Upper lobe of left lung (tissue), 6 donors: ENCODE measurements at places on chromosomes 7 and 10. TPM values are rescaled to one million over a fixed set of nuclear protein-coding genes. Genes with fewer than 3 reads are reported as not detected.

Gene PRR15
- 13.5 TPM for total RNA-seq

Gene AEBP1
- 131 TPM for total RNA-seq

Gene WNT8B
- not detected for total RNA-seq

Gene CALHM1
- total RNA-seq = not detected

Gene SCART1
- total RNA-seq = 2.1 TPM

Gene KDM7A
- 14.7 TPM for total RNA-seq

Gene AMPH
- 25.1 TPM for total RNA-seq

Gene IFIT2
- 11.9 TPM for total RNA-seq

Gene TRPV5
- not detected for total RNA-seq
